ENCODE measurements at places on chromosomes 1 and 21.
A peak's percentile ranks its signal among the peaks of the same experiment; 100 is the strongest.

GRCh38 chr1:57411262-57411661 is 12.6 kb downstream of the DAB1 start:
- peak; percentile 41 for DNase-seq

DNA sequence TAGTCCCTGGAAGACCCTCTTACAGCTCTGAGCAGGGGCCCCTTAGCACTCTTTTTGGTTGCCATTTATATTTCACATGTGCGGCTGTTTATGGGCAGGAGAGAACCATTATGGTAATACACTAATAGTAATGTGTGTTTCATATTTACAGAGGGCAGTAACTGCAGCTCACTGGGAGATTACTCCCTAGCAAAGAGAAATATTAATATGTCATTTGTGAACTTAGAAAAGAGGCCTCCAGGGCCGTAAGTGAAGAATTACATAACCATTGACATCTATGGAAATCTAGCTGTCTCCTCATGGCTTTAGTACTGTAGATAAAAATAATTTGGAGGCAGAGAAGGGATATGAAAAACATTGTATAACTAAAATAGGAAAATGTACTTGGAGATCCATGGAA is 23.4 kb upstream of the RGS16 start:
- DNase-seq, result no peak

DNA sequence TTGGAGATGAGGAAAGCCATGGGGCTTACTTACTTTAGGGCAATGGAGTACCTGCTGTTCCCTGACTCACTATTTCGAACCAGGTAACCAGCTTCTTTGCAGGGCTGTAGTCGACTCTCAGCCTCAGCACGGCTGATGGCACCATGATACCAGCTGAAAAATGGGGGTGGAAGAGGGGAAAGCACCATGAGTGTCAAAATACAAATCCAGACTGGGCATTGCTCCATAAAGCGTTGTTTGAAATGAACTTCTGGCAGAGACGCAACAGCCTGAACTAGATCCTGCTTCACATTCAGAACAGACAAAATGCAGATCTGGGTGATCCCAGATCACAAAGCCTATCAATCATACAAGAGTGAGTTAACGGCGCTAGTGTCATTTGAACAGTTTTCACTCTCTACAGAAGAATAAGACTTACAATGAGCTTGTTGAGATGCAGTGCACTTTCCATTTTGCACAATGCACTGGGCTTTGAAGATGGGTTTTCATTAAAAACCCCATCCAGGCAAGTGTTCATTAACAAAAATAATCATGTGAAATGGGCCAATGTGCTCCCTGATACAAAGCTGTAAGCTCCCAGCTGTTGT is 16.0 kb upstream of the TDRD10 start:
- no peak for DNase-seq

GRCh38 chr1:44827197-44828002 is 15.7 kb downstream of the PTCH2 start:
- DNase-seq, result no peak

Measured in EH (cell line).